ENCODE measurements at places on chromosomes 6 and 20. TPM values are rescaled to one million over a fixed set of nuclear protein-coding genes. Genes with fewer than 3 reads are reported as not detected.
A peak's percentile ranks its signal among the peaks of the same experiment; 100 is the strongest.

Gene GPX5
- polyA plus RNA-seq = not detected

Gene RAET1G
- 0.70 TPM for polyA plus RNA-seq

Gene TMX4
- 62.9 TPM for polyA plus RNA-seq

Gene RIPOR3
- 9.3 TPM for polyA plus RNA-seq

- DNase-seq = no peak
These were observed 23.6 kb downstream of the IL17A start for GRCh38 chr6:52209770-52210169.

- DNase-seq = no peak
These were observed 265.6 kb downstream of the SMOC2 start for GRCh38 chr6:168706471-168707177.

GRCh38 chr6:106098383-106099234 is 12.5 kb downstream of the PRDM1 start:
- DNase-seq = no peak

DNA sequence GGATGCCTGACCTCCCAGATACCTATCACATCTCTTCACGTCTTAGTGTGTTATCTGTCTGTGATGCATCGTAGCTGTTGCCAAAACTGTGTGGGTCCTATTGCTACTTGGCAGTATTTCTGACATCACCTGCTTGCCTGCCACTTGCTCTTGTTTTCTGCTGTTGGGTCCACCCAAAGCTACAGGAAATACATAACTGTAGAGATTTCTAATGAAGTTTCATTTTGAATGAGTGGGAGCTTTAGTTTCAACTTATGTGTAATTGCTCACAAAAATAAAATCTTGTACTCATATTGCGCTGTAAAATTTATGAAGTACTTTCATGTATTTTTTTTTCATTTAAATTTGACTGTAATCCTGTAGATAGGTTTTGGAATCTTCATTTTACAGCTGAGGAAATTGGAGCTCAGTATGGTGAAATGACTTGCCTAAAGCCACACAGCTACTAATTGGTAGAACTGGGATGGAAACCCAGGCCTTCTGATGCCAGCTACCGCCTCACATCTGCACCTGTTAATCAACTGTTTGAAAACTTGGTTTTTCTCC is 113.6 kb upstream of the MAN1A1 start:
- no peak for DNase-seq

DNA sequence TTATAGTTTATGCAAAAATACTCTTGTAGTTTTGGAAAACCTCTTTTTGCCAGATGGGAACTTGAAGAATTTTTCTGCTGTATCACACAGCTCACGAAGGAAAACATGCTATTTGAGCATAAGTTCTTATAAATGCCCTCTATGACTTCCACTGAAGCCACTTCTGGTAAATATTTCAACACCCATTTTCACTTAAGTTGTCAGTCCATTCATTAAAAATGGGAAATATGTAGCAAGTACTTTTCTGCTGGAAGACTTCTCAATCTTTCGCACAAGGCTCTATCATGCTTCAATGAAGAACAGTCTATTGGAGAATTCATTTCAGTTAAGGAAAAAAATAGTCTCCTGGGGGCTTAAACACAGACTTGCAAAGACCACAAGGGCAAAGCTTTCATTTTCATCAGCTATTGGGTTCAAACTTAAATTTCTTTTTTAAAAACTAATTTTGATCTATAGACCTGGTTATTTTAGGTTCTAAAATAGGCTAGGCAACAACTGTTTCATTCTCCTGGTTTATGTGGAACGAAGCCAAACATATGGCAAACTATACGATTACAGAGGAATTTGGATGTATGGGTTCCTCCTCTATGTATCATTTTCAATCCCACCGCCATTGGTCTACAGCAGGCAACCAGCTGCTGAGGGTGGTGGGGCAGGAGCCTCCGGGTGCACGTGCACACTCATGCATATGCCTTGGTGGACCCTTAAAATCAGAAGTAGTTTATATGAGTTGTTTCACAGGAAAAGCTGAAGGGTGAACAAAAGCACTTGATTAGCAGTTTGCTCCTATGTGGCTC is 38.7 kb downstream of the LAMA4 start:
- no peak for DNase-seq

GRCh38 chr6:154041001-154041400 is 2.0 kb downstream of the OPRM1 start:
- no peak for DNase-seq

GRCh38 chr20:23823621-23824324 is 2.8 kb downstream of the CST2 start:
- DNase-seq = peak; percentile 5

DNA sequence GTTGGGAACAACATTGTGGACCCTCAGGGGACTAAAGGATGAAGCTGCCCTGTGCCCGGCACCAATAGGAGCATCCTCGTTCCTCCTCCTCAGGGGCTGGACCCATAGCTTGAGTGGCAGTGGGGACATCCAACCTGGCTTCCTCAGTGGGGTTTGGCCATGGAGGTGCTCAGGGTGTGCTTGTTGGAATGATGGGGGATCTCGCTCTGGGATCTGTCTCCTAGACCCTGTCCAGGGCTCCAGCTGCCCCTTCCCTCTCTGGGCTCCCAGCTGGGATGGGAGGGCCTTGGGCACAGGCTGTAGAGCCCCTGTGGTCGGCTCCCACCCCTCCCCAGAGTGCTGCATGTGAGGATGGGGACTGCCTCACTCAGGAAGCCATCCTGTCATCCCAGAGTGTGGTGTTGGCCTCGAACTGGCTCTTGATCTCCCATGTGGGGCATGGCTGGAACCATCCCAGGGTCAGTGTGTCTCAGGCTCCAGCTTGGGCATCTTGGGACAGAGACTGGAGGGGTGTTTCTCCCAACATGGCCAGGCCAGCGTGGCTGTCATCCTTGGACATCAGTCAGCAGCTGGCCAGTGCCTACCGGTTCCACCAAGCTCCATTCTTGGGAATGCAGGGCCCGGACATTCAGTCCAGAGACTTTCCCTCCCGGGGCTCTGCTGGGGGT is 9.5 kb upstream of the MYT1 start:
- no peak for DNase-seq

DNA sequence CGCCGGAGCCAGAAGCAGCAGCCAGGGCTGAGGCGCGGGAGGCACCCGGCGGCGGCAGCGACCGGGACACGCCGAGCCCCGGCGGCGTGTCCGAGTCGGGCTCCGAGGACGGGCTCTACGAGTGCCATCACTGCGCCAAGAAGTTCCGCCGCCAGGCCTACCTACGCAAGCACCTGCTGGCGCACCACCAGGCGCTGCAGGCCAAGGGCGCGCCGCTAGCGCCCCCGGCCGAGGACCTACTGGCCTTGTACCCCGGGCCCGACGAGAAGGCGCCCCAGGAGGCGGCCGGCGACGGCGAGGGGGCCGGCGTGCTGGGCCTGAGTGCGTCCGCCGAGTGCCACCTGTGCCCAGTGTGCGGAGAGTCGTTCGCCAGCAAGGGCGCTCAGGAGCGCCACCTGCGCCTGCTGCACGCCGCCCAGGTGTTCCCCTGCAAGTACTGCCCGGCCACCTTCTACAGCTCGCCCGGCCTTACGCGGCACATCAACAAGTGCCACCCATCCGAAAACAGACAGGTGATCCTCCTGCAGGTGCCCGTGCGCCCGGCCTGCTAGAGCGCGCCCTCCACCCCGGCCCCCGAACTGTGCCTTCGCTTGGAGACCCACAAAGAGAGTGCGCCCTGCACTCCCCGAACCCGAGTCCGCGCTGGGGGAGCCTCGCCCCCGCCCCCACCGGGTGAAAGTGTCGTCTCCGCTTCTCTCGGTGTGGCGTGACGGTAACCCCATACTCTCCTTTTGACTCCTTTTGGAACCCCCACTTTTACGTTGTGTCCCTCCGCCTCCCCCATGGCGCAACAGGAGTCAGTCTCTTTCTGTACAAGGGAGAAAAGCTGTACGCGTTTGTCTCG is 1.6 kb downstream of the INSM1 start:
- DNase-seq = no peak

DNA sequence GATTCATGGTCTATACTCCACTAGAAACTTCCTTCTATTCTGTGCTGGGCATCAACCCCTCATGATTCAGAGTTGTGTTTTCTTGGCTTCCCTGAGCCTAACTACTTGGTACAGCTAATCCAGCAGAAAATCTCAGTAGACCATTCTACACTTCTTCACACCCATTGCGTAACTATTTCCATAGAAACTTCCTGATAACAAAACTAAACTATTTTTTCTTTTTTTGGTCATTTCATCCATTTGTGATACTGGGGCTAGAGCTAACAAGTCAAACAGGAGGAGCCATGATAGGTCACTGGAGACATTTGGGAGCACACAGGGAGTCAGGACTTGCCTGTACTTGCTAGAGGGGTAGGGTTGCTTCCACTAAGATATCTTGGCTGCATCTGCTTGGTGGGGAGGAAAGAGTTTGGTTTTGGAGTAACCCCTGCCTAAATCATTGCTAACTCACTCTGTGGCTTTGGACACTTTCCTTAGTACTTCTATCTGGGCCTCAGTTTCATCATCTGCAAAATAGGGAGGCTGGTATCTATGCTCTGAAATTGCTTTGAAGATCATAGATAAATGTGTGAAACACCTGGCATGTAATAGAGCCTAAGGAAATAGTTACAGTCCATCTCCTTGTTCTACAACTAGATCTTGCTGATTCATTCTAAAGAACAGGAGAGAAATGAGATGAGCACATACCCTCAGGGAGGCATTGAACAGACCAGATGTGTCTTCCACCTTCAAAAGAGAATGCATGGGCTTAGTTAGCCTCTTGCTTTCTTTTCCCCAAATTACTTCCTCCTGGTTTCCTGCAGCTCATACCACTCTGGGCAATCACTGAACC is 127.9 kb upstream of the ADGRF1 start:
- DNase-seq = no peak

DNA sequence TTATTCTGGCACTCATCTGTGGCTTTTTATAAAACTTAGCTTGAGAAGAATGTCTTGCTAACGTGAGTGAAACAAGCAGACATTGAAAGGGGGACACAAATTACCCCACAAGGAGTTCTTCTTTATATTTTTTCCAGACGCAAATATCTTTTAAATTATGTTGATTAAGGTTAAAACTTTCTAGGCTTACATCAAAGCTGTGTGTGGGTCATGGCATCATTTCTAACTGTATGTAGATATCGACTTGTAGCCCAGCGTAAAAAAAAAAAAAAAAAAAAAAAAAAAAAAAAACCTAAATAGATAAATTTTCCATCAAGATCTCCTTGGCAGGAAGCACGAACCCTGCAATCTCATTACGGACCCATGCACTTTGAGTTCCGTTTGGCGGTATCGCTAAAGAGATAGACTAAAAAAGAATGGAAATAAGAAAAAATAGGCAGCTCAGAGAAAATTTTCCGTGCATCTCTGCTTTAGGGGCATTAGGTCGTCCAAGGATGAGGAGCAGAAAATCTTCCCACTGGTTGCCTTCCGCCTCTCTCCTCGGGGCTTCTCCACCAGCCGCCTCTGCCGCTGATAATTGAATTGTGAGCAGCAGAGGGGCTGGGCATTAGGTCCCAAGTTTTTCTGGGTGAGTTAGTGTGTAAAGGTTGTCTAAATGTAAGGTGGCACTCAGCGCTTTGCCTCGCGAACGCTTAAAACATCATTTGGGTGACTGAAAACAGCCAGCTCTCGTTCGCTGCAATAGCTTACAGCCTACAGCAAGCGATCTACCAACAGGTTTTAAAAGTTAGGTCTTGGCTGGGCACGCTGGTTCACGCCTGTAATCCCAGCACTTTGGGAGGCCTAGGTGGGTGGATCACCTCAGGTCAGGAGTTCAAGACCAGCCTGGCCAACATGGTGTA is 194.0 kb downstream of the TRIM27 start:
- no peak for DNase-seq

DNA sequence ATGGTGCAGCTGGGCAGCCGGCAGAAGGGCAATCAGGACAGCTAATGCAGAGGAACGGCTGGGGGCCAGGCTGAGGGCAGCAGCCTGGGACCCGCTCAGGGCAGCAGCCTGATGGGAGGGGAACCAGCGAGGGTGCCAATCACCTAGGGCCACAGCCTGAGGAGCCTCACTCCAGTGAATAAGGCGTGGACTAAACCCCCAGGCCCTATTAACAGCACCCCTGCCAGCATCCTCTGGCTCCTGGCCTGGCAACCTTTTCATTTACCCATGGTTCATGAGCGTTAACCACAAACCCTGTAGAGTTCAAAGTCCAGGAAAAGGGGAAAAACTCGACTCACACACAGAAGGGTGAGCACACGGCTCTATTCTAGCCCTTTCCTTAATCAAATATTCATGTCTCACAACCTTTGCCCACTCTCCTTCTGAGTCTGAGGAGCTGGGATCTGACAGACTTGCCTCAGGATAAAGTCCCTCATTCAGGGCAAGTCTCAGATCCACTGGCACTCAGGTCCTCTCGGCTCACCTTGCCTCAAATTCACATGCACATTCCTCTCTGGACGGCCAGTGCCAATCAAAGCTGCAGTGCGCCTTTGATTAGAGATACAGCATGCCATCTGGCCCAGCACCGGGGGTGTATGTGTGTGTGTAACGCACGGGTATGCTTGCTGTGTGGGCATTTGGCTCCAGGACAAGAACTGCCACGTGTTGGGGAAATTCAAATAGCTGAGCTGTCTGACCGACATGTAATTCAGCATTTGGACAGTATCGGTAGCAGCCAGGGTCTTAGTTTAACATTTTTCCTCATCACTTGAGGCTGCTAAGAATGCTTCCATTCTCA is 86.9 kb upstream of the TRAF3IP2 start:
- DNase-seq = peak; percentile 93

DNA sequence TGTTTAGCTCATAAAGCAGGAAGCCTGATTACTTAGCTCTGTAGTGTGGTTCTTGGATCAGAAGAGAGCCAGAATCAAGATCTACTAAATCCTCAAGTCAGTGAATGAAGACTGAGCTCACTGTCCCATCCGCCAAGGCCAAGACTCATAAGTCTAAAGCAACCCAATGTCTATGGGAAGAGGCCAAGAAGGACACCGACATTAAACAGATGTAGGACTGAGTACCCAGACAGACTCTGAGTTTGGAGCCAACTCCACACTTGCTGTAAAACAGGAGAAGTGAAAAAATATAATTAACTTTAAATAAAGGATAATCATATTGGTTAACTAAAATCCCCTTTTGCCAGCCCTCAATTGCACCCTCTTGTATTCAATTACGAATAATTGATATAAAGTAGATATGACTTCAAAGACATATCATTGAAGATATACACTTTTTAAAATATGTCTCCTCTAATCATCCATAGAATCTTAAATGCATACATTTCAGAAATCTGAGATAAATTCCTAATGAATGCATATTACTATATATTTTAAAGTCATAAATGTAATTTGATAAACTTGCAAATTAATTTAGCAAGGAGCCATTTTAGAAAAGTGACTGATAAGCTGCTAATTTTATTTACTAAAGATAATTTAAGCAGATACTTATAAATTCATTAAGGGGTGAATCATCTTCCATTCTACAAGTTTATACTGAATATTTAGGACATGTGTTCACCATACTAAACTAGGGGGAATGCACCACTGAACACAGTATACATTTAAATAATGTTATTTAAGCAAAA is 617.0 kb upstream of the ARID1B start:
- no peak for DNase-seq

- no peak for DNase-seq
These were observed 7.2 kb upstream of the HDAC2 start for GRCh38 chr6:113978084-113978675.

GRCh38 chr6:43275801-43276576 is 22.1 kb upstream of the SLC22A7 start:
- DNase-seq = no peak

Data from spinal cord (tissue), 10 donors.